ENCODE measurements at places on chromosomes 11 and 22.

GRCh38 chr11:5241458-5241857 lies 7.2 kb upstream of the HBD start:
- no peak for DNase-seq

- no peak for DNase-seq
Measured at GRCh38 chr11:70541176-70541575, 142.8 kb downstream of the CTTN start.

- DNase-seq, result no peak
Measured at GRCh38 chr11:112773264-112773663, 188.0 kb upstream of the NCAM1 start.

DNA sequence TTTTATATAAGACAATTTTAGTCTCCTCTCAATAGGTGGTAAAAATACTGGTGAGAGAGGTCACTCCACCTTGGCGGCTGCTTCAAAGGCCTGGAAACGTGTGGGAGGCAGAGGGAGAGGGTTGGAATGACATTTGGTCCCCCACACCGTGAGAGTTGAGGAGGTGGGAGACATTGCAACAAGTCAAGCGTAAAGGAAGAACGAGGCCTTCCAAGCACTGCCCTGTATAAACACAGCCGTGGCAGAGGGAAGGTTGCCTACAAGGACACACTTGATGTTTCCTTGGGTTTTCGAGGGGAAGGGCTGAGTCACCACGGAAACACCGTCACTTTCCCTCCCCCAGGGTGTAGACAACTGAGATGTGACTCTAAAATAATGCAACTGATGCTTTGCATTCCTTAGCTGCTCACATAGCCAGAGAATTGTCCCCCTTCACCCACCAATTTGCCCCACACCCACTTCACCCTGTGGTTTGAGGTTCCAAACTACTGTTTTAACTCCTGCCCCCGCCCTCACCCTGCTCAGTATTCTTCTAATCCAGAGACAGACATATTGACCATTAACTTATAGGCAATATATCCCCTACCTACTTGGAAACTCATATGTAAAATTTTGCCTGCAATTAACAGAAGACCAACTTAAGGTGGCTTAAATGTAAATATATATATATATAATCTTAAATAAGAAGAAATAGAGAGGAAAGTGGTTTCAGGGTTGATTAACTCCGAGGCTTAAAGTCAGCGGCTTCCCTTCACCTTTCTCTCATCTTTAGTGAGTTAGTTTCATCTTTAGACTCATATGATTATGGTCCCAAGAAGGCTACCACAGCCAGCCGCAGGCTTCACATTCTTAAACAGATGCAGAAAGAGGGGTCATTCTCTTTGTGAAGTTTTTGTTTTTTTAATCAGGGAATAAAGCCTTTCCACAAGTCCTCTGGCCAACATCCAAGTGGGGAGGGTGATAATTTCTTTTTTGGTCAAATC lies 54.1 kb upstream of the BDNF start:
- no peak for DNase-seq

DNA sequence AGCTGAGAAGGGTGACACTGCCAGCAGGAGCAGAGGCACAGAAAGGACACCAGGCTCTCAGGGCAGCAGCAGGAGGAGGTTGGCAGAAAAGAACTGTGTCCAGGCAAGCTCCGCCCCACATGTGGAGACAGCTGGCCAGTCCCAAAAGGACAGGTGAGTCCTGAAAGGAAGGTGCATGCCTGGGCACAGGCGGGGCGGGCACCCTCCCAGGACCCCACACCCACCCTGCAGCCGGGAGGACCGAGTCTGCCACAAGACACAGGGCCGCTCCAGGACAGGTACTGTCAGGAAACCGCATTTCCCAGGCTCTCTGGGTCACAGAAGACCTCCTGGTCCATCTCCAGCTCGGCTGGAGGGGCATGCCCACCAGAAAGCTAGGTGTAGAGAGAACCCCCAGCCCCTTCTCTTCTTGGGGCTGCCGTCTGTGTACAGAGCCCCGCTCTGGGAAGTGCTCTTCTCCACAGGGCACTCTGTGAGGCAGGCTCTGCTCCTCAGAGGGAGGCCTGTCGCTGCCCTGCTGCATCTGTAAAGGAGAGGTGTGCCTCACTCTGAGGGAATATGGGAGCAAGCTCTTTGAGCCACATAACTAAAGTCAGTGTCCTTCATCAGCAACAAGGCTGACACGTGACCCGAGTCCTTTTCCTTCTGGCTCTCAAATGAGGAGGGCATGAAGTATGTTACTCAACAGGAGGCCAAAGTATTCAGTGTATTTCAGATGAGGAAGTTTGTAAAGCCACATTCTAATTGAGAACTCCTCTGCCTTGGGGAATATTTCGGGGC lies 50.5 kb downstream of the CLTCL1 start:
- no peak for DNase-seq

- DNase-seq, result no peak
Measured at GRCh38 chr11:113313601-113314000, 782 bp upstream of the TTC12 start.

DNA sequence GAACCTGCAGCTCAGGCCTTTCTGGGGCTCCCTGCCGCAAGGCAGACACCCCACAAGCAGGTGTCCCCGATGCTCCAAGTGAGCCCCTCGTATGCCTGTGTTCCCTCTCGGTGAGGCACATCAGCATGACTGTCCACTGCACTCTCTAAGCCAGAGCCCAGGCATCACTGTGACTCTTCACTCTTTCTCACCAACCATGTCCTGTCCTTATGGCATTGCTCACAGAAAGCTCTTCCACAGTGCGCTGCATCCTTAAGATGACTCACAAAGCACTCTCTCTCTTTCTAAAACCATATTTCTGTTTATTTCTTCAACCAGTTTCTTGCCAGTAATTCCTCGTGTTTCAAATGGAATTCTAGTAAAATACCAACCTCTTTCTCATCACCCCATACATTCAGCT lies 18.1 kb downstream of the GAB4 start:
- DNase-seq, result no peak

DNA sequence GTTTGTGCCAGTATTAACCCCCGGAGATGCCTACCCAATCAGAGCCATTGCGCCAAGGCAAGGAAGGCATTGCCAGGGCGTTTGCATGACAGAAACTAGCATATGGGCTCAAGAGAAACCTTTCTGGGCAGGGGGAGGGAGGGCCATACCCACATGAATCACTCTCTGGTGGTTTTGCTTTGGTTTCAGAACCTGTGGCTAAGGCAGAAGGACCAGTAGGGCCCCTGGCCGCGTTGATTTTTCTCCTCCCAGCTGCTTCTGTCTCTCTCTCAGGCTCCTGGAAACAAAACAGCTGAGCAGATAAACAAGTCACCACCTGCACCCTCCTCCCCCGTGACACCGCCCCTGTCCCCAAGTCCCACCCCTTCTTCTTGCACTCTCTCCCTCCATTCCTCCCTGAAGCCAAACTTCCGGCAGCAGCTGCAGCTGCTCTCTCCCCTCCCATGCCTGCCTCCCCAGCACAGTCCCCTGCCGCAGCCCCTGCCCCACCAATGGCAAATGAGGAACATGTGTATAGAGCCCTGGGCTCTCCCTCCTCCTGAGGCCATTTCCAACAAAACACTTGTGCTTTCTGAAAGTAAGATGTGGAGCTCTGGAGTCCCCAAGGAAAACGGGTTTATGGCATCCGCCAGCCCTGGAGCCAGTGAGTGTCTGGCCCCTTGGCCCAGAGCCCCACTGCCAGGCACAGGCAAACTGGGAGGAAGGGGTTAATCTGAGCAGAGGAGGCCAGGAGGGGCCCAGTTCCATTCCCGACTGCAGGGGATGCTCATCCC lies 39.0 kb upstream of the ADA2 start:
- peak; percentile 13 for DNase-seq

All from activated CD8-positive, alpha-beta memory T cell treated with anti-CD3 and anti-CD28 coated beads for 1 hour (primary cell).